IPS-NIHi11 (cell line): ENCODE measurements at places on chromosomes 5 and 9.

DNA sequence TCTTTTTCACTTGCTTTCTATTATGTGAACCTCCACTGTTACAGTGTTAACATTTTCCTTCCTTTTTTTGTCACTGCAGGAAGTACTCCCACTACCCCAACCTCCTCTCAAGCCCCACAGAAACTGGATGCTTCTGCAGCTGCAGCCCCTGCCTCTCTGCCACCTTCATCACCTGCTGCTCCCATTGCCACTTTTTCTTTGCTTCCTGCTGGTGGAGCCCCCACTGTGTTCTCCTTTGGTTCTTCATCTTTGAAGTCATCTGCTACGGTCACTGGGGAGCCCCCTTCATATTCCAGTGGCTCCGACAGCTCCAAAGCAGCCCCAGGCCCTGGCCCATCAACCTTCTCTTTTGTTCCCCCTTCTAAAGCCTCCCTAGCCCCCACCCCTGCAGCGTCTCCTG lies 18.8 kb downstream of the NUP214 start:
- DNase-seq: no peak

DNA sequence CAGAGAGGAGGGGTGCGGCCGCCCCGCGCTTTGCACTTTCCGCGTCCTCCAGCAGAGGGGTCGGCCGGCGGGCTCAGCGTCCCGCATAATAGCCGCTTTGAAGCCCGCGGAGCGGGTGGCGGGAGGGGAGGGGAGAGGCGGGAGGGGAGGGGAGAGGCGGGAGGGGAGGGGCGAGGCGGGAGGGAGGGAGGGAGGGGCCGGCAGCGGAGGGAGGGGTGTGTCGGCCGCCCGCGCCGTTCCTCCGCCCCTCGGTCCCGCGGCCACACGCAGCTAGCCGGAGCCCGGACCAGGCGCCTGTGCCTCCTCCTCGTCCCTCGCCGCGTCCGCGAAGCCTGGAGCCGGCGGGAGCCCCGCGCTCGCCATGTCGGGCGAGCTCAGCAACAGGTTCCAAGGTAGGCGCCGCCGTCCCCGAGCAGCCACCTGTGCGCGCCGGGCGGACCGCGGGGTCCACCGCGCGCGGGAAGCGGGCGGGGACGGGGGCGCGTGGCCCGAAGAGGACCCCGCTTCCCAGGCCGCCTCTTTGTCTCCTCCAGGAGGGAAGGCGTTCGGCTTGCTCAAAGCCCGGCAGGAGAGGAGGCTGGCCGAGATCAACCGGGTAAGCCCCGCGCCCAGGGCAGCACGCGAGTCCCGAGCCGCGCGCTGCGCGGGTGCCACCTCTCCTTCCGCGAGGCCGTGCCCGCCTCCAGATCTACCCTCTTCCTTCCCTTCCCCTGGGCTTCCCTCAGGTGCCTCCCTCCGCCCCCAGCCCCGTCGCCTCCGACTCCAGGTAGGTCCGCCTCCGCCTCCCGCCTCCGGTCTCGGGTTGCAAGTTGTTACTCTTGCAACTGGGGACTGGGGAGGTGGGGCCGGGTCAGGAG lies at the start of gene AIF1L:
TSS of gene AIF1L (plus strand) at position 263 of the 857 bp plus-strand sequence. CDS start at position 362, 99 bp downstream.
- DNase-seq: peak; percentile 97

DNA sequence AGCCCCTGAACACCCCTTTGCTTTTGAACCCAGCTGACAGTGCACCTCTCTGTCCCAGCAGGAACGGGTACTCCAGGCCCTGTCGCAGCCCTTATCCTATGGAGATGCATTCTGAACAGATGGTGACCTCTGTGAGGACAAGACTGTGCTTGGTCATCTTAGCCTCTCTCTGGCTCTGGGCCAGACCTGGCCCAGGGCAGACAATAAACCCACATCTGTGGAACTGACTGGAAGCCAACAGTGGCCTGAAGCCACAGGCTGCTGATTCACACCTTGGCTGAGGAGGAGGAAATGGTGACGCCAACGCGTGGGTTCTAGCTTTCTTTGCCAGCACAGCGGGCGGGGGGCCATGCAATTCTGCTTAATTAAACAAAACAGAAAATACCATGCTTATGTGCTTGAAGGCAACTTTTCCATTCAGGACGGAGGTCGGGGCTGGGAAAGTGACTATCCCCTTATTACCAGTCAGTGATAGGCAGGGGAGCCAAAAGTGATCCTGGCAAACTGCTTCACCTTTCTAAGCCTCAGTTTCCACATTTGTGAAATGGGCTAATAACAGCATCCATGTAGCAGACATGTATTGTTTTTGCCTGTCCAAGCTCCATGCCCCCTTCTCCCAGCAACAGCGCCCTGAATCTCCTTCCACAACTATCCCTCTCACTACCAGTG lies 10.8 kb downstream of the SH3PXD2B start:
- no peak for DNase-seq

- no peak for DNase-seq
Measured at GRCh38 chr5:6722015-6722414, 8.8 kb downstream of the TENT4A start.

DNA sequence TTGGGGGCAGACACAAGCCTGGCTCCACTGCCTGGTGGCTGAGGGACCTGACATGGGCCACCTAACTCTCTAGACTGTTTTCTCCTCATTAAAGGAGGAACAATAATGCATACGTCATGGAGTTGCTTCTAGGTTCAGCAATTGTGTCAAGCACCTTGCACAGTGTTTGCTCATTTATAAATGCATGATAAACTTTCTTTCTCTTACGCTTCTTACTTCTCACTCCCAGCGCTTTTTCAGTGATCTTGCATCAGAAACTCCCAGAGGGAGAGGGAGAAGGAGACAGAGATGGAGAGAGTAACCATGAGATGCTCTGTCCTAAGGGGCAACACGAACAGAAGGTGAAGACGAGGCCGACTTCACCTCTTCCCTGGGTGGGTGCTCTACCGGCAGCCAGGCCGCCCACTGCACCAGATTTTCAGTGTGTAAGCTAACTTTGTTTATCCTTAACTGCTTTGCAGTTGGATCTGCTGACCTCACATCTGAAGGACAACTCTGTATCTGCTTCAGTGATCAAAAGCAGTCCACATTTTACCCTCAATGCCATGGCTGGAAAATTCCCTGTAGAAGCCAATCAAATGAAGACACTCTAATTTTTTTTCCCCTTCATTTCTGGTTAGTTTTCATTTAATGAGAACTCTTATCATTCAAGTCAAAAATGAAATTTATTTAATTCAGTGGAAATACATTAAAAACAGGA lies 35.3 kb downstream of the MED27 start:
- no peak for DNase-seq

GRCh38 chr5:122218778-122219177 lies 89.4 kb downstream of the ZNF474 start:
- DNase-seq: no peak

- DNase-seq: no peak
Measured at GRCh38 chr9:12889402-12890106, 114.7 kb downstream of the LURAP1L start.

- DNase-seq: no peak
Measured at GRCh38 chr5:91424638-91425436, 41.7 kb upstream of the ARRDC3 start.

- no peak for DNase-seq
Measured at GRCh38 chr9:85040821-85041465, 371.4 kb downstream of the NTRK2 start.

GRCh38 chr5:98573834-98574320 lies 199.6 kb upstream of the RGMB start:
- no peak for DNase-seq

DNA sequence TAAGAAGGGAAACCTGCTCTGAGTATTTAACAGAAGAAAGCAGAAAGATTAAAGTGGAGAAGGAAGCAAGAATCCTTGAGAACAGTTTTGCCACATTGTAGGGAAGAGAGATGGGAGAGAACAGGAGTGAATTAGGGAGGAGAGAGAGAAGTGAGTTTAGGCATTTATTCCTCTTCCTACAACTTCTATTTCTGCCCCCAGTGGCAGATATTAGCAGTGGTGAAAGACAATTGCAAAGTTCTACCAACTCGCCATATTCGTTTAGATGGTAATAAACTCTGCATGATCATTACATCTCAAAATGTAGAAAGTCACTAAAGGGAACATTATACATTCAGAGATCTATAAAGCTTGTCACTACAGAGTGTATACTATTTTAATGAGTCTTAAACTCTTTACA lies 440.1 kb upstream of the TRPC7 start:
- no peak for DNase-seq

DNA sequence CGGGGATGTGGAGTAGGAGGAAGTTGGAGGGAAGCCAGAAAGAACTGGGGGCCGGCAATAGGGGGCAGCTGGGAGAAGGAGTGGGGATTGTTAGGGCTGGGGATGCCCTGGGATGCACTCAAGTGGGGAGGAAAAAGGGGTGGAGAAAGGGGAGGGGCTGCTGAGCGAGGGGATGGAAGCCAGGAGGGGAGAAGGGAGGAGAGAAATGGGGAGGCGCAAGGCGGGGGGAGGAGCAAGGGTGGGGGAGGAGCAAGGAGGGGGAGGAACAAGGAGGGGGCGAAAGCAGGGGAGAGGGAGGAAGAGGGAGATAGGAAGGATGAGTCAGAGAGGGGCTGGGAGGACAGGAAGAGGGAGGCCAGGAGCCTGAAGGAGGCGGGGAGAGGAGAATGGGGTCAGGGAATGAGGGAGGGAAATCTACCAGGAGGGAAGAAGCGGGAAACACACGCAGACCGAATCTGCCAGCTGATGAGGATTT lies 1.6 kb downstream of the IRX4 start:
- no peak for DNase-seq

GRCh38 chr5:164721656-164722055 lies 1216.2 kb downstream of the MAT2B start:
- DNase-seq: no peak

GRCh38 chr9:22117511-22118384 lies 108.6 kb upstream of the CDKN2B start:
- DNase-seq: peak; percentile 13

DNA sequence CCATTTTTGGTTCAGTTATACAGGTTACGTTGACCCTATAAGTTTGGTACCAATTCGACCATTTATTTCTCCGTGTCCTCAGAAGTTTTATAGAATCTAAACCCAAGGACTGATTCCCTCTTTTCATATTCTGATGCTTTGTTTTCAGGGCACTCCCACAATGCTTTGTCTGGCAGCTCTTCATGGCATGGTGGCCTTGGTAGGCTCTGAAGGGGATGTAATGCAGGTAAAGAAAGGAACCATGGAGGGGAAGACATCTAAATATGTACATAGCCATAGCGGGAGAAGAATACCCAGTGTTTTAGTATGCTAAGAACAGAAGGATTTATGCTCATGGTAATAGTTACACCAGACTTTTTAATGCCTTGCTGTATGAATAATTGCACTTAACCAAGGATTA lies 82.7 kb downstream of the HACD4 start:
- DNase-seq: peak; percentile 15

GRCh38 chr5:163306421-163306820 lies 131.0 kb upstream of the CCNG1 start:
- DNase-seq: peak; percentile 22

DNA sequence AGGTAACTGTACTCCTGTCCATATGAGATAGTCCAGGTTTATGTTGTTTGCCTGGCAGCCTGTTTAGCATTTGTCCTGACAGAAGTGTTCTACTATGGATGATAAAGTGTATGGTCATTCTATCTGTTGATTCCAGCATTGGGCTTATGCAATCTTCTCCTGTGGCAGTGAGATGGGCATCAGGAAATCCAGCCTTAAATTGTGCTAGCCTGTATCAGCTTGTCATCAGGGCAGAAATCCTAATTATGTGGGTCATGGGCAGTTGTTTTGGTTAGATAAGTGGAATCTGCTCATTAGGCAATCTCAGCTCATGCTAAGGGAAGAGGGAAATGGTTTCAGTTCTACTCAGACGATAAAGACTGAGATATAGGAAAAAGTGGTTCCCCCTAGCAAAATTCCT lies 247.4 kb upstream of the CHD1 start:
- DNase-seq: no peak

DNA sequence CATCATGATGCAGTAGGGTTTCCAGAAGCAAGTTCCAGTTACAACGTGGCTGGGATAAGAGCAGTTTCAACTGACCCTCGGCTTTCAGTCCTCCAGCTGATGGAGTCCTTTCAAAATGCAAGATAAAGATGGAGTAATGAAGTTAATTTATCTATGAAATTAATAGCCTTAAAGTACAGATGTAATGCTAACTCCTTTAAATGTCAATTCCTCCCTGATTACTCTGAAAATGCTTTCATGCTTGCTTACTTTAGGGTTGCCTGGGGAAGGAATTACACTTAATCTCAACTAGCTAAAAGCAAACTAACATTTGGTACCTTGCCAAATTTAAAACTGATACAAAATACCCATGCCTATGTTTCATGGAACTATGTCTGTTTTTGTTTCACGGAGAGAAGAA lies 178.4 kb downstream of the KIAA0825 start:
- DNase-seq: no peak

- no peak for DNase-seq
Measured at GRCh38 chr9:136379003-136379287, 5.5 kb upstream of the CARD9 start.

- DNase-seq: no peak
Measured at GRCh38 chr5:132466433-132467286, 23.9 kb downstream of the IRF1 start.

- DNase-seq: no peak
Measured at GRCh38 chr5:103110403-103110802, 9.5 kb downstream of the GIN1 start.

- DNase-seq: no peak
Measured at GRCh38 chr9:107898761-107899160, 409.2 kb upstream of the KLF4 start.

GRCh38 chr9:13439685-13440476 lies 160.4 kb upstream of the MPDZ start:
- DNase-seq: no peak

DNA sequence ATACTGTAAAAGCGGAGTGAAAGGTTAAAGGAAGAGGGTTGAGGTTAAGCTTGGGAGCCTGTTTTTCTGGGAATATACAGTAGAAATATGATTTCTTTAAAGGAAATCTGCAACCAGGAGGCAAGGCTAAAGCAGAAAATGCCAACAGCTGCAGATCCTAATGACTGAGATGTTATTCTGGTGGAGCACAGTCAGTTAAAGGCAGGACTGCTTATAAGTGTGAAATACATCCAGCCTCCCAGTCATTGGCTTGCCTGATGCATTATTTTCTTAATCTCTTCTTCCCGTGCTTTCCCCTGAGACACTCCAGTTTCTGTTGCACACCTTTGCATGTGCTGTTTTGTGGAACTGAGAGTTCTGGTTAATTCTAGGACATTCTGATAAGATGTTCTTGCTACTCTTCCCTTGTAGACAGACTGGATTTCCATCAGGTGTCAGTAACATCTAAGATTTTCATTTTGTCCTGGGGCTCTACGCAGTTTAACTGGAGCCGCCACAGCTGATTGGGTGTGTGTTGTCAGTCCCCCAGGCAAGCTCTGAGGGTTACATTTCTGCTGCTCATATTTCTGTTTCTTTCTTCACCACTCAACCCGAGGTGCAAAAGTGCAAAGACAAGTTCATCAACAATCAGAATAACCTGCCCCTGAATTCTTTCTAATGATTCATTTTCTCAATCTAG lies 44.4 kb downstream of the CAST start:
- DNase-seq: no peak

GRCh38 chr5:83924891-83925290 lies 204.2 kb upstream of the HAPLN1 start:
- DNase-seq: no peak
